CD4-positive, alpha-beta memory T cell (primary cell): ENCODE measurements at places on chromosomes 2 and 18. TPM values are rescaled to one million over a fixed set of nuclear protein-coding genes. Genes with fewer than 3 reads are reported as not detected.

DNA sequence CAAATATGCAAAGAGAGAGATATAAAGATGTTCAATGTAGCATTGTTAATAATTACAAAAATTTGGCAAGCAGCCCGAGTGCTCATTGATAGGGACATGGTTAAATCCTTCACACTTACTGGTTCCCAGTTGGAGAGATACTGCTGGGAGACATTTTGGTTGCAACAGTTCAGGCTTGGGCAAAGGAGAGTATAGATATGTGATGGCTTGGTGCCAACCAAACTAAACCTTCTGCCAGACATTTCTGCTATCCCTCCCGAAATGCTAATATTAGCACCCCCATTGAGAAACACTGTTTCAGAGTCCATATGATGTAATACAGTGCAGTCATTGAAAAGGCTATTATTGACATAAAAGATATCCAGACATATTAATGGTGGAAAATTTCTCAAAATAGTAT is 11.5 kb downstream of the GEN1 start:
- no peak overlapping the region for H3K27ac ChIP-seq
- no peaks in the 10 kb centered on the region for H3K4me1 ChIP-seq
- no peaks in the 10 kb centered on the region for H3K36me3 ChIP-seq
- no peak overlapping the region for H3K4me3 ChIP-seq
- H3K27me3 ChIP-seq, result no peaks in the 10 kb centered on the region
- no peak for DNase-seq

DNA sequence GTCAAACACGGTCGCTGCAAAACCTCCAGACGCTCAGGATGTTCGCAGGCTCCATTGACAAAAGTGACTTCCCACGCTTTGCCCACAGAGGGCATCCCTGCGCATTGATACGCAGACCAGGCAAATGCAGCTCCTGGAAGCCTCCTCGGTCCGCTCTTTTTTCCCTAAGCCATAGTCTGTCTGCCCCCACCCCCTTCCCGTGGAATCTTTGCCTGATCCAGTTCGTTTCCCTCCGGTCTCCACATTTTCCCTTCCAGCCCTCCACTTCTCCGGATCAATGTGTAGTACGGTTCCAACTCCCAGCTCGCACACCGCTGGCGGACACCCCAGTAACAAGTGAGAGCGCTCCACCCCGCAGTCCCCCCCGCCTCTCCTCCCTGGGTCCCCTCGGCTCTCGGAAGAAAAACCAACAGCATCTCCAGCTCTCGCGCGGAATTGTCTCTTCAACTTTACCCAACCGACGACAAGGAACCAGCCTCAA is at the start of gene DCC:
Gene DCC (plus strand): TSS at position 307 of the 481 bp plus-strand sequence. CDS start 591 bp downstream, outside the sequence.
- no peak for DNase-seq
- H3K36me3 ChIP-seq, result no peaks in the 10 kb centered on the region
- H3K27me3 ChIP-seq, result no peaks in the 10 kb centered on the region

GRCh38 chr2:215594766-215595165 is 158.9 kb upstream of the FN1 start:
- no peaks in the 10 kb centered on the region for H3K4me1 ChIP-seq
- no peak overlapping the region for H3K4me3 ChIP-seq
- DNase-seq, result no peak
- H3K27me3 ChIP-seq, result no peaks in the 10 kb centered on the region
- no peak overlapping the region for H3K27ac ChIP-seq
- no peaks in the 10 kb centered on the region for H3K36me3 ChIP-seq

DNA sequence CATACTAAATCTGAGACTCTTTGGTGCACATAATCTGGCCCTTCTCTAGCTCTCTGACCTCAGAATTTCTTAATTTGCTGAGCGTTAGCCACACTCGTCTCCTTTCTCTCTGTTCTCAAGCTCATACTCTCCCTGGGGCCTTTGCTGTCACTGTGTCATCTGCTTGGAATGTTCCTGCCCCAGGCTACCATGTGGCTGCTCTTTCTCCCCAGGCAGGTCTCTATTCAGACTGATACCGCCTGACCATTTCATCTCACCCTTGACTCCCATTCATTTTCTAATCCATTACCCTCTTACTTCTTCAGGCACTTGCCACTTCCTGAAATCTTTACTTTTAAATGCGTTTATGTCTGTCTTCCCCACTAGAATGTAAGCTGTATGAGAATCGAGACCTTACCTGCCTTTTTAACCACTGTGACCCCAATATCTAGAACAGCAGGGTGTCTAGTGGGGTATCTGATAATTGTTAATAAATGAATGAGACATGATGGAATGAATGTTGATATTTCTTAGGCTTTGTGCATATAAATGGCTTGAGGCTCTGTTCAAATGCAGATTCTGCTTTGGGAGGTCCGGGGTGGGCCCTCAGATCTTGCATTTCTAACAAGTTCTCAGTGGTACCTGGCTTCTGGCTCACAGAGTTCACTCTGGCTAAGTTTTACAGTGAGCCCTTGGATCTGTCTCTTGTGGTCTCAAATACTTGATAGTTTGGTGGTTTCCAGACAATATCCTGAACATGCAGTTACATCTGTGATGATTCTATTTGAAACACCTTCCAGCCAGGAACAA is 89.9 kb upstream of the EPC2 start:
- no peaks in the 10 kb centered on the region for H3K36me3 ChIP-seq
- no peak overlapping the region for H3K4me3 ChIP-seq
- H3K4me1 ChIP-seq, result peaks cover 17% of the 10 kb centered on the region
- no peak for DNase-seq
- no peak overlapping the region for H3K27ac ChIP-seq

- H3K27me3 ChIP-seq, result peaks cover 73% of the 10 kb centered on the region
- DNase-seq, result no peak
- no peak overlapping the region for H3K27ac ChIP-seq
- H3K4me3 ChIP-seq, result no peak overlapping the region
- H3K36me3 ChIP-seq, result no peaks in the 10 kb centered on the region
Measured at GRCh38 chr2:176109946-176110345, 2.9 kb downstream of the HOXD11 start.

DNA sequence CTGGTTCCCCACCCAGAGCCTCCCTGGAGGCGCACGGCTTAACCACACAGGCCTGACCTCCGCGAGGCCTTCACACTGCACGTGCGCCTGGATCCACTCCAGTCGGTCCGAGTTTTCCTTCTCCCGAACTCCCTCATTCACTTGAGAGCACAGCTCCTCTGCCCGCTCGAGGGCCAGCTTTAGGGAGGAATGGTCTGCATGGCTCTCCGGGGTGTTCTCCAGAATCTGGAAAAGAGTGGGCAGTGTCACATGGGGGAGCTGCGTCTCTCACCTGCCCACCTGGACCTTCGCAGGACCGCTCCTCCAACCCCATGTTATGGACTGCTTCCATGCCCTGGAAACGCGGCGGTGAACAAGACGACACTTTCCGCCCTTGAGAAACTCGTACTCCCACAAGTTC is 35.9 kb downstream of the FAM228A start:
- peaks cover 58% of the 10 kb centered on the region for H3K36me3 ChIP-seq
- no peak overlapping the region for H3K4me3 ChIP-seq
- no peak for DNase-seq
- H3K27ac ChIP-seq, result no peak overlapping the region

DNA sequence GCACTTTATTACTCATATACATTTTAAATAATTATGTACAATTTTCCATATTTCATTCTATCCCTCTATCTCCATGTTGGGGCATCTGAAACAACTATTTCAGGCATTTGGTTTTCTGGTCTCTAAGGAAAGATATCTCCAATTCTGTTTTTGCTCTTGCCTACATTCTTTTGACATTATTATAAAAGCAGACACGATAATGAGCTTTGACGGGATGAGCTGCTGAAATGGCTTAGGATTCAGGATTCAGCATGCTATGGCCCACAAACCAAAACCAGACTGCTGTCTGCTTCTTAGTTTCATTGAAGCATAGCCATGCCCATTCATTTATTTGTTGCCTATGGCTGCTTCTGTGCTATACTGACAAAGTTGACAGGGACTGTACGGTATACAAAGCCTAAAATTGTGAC is 42.7 kb upstream of the GLS start:
- no peaks in the 10 kb centered on the region for H3K4me1 ChIP-seq
- H3K4me3 ChIP-seq, result no peak overlapping the region
- no peak overlapping the region for H3K27ac ChIP-seq
- H3K36me3 ChIP-seq, result no peaks in the 10 kb centered on the region
- H3K27me3 ChIP-seq, result no peaks in the 10 kb centered on the region
- no peak for DNase-seq

- no peaks in the 10 kb centered on the region for H3K36me3 ChIP-seq
- DNase-seq, result no peak
- no peaks in the 10 kb centered on the region for H3K4me1 ChIP-seq
- no peak overlapping the region for H3K27ac ChIP-seq
- no peak overlapping the region for H3K4me3 ChIP-seq
- H3K27me3 ChIP-seq, result no peaks in the 10 kb centered on the region
Measured at GRCh38 chr18:11089931-11090715, 59.2 kb downstream of the PIEZO2 start.

DNA sequence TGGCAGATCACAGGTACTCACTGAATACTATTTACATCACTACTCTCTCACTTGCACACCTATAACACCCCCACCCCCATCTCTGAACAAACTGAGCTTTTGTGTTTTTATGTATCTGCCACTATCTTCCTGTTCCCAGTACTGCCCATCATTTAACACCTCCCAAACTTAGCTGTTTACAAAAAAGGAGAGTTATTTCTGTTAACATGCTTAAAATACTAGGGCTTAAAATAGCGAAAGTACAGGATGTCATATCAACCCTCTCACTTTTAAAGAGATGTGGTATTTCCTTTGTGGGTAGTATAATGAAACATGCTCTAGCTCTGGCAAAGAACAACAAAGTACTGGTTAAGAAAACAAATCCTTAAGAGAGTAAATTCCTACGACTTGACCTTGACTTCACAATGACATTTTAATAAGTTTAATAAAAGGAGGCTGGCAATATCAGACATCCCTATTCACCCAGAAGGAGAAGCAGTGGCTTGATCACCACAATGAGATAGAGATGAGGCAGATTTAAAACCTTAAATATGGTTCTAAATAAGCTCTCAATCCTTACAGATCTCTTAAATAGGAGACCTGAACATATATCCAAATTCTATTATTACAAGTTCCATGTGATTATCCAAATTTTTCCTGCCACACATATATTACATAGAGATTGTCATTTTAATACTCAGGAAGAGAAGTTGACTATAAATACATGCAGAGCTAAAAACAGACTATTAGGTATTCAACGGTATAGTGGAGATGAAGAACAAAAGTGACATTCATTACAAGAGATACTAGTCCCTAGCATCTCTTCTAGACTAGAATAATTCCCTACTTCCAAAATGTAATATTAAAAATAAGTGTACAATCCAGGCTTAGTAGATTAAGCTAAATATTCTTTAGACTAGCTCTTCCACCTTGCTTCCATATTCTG is 36.9 kb downstream of the TRAK2 start:
- H3K27ac ChIP-seq, result no peak overlapping the region
- peak overlapping the region; percentile 29 for H3K4me3 ChIP-seq
- peak; percentile 43 for DNase-seq

DNA sequence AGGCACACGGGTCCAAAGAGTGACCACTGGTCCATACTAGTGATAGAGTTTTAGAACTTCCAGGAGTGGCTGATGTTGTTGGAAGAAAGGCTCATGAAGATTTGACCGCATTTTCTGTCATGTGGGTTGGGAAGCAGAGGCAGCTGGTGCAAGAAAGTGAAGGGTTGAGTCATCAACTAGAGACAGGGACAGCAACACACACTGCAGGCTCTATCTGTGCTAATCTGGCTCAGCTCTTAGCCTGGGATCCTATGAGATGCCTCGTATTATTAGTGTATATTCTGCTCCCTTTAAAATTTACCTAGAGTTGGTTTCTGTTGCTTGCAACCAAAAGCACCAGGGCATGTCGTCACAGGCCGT is 2.5 kb upstream of the SH3RF3 start:
- no peaks in the 10 kb centered on the region for H3K36me3 ChIP-seq
- H3K4me1 ChIP-seq, result peaks cover 15% of the 10 kb centered on the region
- H3K4me3 ChIP-seq, result no peak overlapping the region
- no peak for DNase-seq
- peaks cover 5% of the 10 kb centered on the region for H3K27me3 ChIP-seq
- no peak overlapping the region for H3K27ac ChIP-seq

CSRNP3 gene
- not detected for total RNA-seq

FAM161A gene
- 4.9 TPM for total RNA-seq

GTF2A1L gene
- not detected for total RNA-seq
